A549 treated with ZK216348 at 1 μM for 4 hours (cell line): ENCODE measurements at places on chromosomes 13 and 19. TPM values are rescaled to one million over a fixed set of nuclear protein-coding genes. Genes with fewer than 3 reads are reported as not detected.

The N4BP2L1 gene
- total RNA-seq, result 0.35 to 0.88 TPM (median 0.51 TPM) in 4 of 5 replicates, not detected in the other

The FBXO27 gene
- 2.7 to 7.5 TPM (median 4.6 TPM) in 5 replicates for total RNA-seq

The SAFB2 gene
- total RNA-seq, result 26.4 to 42.2 TPM (median 40.8 TPM) in 5 replicates

The TSEN34 gene
- 69.8 to 130 TPM (median 119 TPM) in 5 replicates for total RNA-seq

The IGFL3 gene
- total RNA-seq, result not detected in 5 replicates

The ZNF211 gene
- 5.6 to 7.1 TPM (median 6.0 TPM) in 5 replicates for total RNA-seq

The NKG7 gene
- total RNA-seq, result not detected in 5 replicates

The UBA52 gene
- 1,053 to 1,266 TPM (median 1,114 TPM) in 5 replicates for total RNA-seq

The ZNF98 gene
- not detected in 5 replicates for total RNA-seq

The RCBTB1 gene
- total RNA-seq, result 5.7 to 9.8 TPM (median 9.2 TPM) in 5 replicates

The TEX26 gene
- total RNA-seq, result not detected in 5 replicates

The DZIP1 gene
- 9.0 to 18.8 TPM (median 14.1 TPM) in 5 replicates for total RNA-seq

The CCL25 gene
- not detected in 5 replicates for total RNA-seq

The SIGLEC12 gene
- total RNA-seq, result not detected in 5 replicates

The ZNF850 gene
- total RNA-seq, result 0.33 to 1.2 TPM (median 0.56 TPM) in 5 replicates

The ZNF575 gene
- total RNA-seq, result 1.0 to 3.4 TPM (median 2.4 TPM) in 5 replicates

The SERTM1 gene
- not detected in 5 replicates for total RNA-seq

The PLK5 gene
- not detected in 5 replicates for total RNA-seq
